ENCODE measurements at places on chromosomes 6 and 20.

- no peak for DNase-seq
Measured at GRCh38 chr6:170483413-170483812, 69.7 kb downstream of the PSMB1 start.

GRCh38 chr6:106161311-106161874, 75.3 kb downstream of the PRDM1 start:
- DNase-seq: no peak

GRCh38 chr20:62860924-62861691, 514 bp downstream of the TCFL5 start:
- DNase-seq: peak; percentile 63

DNA sequence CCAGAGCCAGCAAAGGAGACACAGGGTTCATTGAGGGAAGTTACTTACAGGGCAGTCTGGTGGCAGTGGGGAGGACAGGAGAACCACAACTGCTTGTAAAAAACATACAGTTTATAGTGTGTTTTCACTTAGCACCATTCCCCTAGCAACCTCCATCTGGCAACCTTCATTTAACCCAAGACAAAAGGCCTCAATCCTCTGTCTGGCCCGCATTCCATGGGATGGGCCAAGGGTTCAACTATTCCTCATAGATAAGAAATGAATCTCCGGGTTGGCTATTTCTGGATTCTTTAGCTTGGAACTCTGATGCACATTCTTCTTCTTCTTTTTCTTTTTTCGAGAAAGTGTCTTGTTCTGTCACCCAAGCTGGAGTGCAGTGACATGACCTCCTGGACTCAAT, 26.3 kb upstream of the FYN start:
- DNase-seq: no peak

GRCh38 chr6:20870021-20870420, 335.8 kb downstream of the CDKAL1 start:
- DNase-seq: no peak

DNA sequence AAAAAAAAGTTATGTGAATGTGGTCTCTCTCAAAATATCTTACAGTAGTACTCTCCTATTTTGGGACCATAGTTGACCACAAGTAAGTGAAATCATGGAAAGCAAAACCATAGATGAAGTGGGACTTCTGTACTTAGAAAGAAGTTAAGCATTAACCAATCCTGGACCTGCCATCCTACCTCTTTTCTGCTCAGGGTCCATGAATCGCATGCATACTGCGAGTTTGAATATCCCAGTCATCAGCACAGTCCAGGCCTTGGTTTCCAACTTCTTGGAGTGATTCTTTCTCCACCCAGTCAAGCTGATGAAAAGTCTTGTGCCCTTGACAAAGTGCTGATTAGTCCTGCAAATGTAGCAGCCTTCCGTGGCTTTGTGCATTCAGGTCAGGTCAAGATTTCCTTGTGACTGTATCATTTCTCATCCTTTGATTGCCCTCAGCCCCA, 46.0 kb downstream of the RNF217 start:
- DNase-seq: peak; percentile 41

GRCh38 chr20:12130781-12131180, 213.1 kb downstream of the BTBD3 start:
- no peak for DNase-seq

DNA sequence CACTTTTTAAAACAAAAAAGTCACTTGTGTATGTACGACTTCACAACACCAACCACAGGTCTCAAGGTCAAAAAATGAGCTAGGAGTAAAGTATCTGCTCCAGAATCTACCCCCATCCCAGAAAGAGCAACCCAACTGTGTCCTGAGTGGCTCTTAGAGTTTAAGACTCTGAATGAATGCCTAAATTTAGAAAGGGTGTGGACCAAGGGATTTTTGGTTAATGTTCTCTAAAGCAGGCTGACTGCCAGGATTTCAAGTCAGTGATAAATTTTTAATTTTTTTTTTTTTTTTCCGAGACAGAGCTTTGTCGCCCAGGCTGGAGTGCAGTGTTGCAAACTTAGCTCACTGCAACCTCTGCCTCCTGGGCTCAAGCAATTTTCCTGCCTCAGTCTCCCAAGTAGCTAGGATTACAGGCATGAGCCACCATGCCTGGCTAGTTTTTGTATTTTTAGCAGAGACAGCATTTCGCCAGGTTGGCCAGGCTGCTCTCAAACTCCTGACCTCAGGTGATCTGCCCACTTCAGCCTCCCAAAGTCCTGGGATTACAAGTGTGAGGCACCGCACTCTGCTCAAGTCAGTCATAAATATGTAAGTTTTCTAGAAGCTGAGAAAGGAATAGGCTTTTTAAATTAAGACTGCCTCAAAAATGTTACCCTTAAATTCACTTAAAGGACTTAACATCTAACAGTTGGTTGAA, 20.2 kb downstream of the STAU1 start:
- DNase-seq: no peak

GRCh38 chr6:90005048-90005827, 111.0 kb downstream of the GJA10 start:
- no peak for DNase-seq

DNA sequence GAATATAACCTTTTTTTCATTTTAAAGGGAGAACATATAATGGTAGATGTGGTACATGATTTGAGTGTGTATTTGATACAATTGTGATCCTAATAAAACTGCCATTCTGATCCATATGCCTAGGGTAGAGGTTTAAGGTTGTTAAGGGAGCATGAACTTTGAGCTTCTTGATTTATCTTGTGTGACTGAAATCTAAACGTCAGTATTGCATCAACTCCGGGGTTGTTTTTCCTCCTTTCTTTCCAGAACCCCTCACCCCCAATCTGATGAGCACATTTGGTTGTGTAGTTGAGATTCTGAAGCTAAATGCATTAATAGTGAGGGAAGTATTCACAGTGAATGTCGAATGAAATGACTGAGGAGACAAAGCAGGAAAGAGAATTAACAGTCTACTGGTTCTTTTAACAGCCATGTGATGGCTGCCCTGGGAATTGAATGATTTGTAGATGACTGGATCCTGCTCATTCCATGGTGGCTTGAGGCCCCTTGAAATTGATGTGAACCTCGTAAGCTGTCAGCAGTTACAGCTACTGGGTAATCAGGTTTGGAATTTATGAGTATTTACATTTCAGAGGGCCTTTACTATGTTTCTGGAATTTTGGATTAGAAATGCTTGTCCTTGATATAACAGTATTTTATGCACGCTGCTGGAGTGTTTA, 44.8 kb downstream of the FARS2 start:
- DNase-seq: peak; percentile 33

GRCh38 chr6:107832151-107833056, 8.3 kb upstream of the SCML4 start:
- no peak for DNase-seq

DNA sequence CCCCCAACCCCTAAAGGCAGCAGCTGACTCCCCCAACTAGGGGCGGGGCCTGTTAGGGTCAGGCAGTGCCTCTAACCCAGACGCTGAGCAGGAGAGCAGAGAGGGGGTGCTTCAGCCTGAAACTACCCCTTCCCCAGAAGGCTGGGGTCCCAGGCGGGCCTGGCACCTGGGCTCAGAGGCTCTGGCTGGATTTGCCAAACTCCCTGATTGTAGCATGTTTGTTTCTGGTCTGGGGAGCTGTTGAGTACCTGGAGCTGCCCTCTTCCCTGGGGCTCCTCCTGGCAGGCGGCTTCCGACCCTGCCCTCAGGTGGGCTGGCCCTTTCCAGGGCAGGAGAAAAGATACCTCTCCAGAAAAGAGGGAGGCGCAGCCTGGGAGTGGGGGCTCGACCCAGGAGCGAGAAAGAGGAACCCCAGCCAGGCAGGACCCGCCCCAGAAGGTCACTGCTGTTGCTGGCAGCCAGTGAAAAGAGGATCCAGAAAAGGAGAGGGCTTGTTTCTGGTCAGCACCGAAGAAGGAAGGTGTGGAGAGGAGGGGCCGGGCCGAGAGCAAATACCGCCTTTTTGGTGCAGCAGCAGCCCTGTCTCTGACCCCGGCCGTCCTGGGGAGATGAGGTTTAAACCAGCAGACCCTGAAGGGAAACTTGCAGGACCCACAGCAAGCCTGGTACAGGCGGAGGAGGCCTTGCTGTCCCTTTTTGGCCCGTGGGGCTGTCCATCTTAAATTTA, 810 bp upstream of the ABHD16B start:
- DNase-seq: no peak

DNA sequence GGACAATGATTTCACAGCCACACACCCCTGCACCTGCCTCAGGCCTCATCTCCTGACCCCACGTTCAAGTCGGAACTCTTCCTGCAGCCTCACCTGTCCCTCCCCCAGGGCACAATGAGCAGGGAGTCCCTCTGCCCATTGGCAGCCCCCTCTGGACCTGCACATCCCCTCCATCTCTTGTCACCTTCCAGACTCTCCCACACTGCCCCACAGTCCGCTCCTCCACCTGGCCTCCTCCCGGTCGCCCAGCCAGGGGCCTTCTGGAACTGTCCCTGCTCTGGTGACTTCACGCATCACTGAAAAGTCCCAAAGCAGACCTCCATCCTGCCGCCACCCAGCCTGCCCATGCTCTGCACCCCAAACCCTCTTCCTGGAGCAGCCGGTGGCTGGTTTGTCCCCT, 4.7 kb downstream of the CTSZ start:
- no peak for DNase-seq

- DNase-seq: peak; percentile 5
Measured at GRCh38 chr6:75563032-75563431, 38.6 kb upstream of the SENP6 start.

DNA sequence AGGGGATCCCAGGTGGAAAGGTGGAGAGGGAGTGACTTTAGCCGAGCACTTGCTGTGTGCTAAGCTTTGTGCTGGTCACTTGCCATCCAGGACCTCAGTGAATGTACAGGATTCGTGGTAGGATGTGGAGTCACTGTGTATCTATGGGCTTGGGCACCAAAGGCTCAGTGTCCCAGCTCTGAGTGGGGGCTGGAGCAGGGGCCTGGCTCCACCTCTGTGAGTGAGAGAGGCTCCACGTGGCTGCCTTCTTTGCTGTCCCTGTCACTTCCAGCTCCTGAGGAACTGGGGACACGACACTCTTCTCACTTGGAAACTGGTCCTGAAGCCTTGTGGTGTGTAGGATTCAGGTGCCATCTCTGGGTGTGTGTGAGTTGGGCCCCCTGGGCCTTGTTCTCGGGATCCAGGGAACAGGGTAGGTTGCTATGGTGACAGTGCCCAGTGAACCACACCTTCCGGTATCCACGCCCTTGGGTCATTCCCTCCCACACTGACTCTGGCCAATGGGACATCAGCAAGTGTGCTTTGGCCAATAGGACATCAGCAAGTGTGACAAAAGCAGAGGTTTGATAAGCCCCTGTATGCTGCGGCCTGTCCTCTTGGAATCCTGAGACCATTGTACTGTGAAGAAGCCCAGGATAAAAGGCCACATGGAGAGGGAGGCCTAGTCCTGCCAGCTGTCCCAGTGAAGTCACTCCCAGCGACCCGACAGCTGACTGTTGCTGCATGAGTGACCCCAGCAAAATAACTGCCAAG, 87.7 kb downstream of the CDH22 start:
- DNase-seq: no peak

- DNase-seq: peak; percentile 76
Measured at GRCh38 chr6:27630727-27631608, 158.1 kb upstream of the ZNF184 start.

GRCh38 chr6:85756982-85757381, 114.3 kb upstream of the SYNCRIP start:
- peak; percentile 37 for DNase-seq

DNA sequence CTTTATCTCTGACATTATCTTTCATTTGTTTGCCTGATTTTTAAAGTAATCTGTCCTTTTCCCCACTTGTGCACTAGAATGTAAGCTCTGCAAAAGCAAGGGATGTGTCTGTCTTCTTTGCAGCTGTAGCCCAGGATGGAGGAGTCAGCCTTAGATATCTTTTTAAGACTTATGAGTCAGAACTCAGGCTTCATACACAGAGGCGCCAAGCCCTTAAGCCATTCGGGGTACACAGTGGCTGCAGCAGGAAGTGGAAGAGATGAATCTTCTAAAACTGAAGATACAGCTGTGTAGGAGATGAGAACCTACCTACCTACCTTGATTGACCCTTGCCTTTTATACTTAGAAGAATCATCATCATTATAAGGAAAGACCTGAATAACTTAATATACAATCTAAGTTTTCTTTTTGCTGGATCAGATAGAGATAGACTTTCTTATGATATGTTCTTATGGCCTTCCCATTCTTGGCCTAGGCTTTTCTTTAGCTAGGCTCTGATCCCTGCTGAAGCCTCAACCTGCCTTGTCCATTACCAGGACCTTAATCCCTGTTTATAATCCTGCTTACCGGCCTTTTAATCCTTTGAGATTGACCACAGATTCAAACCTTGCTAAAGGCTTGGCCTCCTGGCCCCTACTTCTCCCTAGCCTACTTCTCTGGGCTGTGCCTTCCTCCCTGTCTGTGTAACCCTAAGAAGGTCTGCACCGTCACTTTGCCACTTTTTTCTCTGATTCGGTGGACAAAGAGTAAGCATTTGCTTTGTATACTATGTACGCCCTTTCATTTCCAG, 304.5 kb downstream of the PRL start:
- DNase-seq: peak; percentile 46

DNA sequence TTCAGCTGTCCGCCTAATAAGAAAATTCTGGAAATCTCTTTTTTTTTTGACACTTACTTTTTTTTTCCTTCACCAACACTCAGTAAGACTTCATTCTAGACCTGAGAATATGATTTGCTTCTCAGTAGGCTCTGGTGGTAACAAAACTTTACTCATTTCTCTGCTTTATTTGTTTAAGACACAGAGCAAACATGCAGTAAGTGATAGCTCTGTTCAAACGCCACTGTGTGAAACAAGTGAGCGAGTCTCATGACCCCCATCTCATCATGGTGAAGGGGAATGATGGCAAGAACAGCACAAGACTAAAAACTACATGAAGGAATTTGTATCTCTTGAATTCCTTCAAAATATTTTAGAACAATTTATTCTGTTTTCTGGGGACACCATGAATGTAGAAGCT, 541.6 kb upstream of the POU3F2 start:
- DNase-seq: no peak

- no peak for DNase-seq
Measured at GRCh38 chr6:95365454-95365853, 211.9 kb upstream of the MANEA start.
